ENCODE measurements at places on chromosomes 2 and 18. TPM values are rescaled to one million over a fixed set of nuclear protein-coding genes. Genes with fewer than 3 reads are reported as not detected.

GREB1 gene
- total RNA-seq: 0.69 TPM

PRLH gene
- not detected for total RNA-seq

ICA1L gene
- total RNA-seq: 7.3 TPM

CYRIA gene
- total RNA-seq: 76.1 TPM

NAT8 gene
- not detected for total RNA-seq

DLGAP1 gene
- 0.10 TPM for total RNA-seq

AGFG1 gene
- total RNA-seq: 108 TPM

GPAT2 gene
- total RNA-seq: 4.5 TPM

DNA sequence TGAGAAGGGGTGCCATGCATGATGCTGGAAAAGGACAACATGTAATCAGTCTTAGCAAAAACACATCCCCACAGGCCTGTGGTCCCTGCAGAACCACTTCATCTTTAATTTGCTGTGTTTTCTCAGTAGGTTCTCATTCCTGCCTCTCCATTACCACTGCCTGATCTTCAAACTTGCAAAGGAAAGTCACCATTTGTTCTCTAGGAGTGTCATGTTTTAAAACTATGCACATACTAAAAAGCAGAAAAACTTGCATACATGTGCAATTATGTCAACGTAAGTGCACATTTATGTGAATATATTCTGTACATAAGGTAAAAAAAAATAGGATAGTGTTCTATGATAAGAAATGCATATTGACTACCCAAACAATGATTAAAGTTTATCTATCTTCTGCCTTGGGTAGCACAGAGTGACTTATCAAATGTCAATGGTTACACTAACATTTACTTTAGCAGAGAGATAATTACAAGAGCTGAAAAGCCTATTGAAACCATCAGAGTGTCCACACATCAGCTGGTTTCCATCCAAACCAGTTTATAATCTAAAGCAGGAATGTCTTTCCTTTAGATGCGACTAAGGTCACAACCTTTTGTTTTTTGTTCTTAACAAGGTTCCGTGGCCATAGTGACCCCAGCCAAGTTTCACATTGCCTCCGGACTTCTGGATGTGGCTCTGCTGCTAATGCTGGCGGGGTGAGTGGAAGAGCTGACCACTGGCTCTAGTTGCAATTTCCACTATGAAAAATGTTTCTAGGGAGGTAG lies 58.7 kb upstream of the RMDN2 start:
- no peak for DNase-seq

- DNase-seq: no peak
Observed at GRCh38 chr2:233980955-233981561, 63.9 kb downstream of the TRPM8 start.

- DNase-seq: no peak
Observed at GRCh38 chr18:62450546-62451410, 72.0 kb upstream of the ZCCHC2 start.

GRCh38 chr2:19609266-19609665 lies 250.8 kb upstream of the OSR1 start:
- no peak for DNase-seq

DNA sequence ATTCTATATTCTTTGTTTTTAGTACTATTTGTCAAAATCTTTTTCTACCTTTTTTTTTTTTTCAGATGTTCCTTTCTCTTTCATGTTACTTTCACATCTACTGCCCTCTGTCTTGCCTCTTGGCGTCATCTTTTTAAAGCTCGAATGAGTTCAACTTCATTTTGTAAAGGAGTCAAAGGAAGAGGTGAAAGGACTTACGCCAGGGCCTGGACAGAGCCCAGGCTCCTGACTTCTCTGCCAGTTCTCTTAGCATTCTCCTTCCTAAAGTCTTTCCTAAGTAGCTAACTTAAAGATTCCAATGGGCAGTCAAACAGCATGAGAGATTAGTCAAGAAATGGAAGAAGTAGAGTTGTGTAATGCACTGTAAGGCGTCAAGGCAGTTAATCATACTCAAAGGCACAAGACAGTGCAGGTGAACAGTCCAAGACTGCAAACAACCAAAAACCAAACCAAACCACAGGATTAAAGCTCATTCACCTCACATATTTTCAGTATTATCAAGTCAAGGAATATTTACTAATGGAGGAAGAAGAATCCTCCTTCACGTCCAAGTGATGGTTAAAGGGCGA lies 301.7 kb downstream of the TCF4 start:
- DNase-seq: no peak

DNA sequence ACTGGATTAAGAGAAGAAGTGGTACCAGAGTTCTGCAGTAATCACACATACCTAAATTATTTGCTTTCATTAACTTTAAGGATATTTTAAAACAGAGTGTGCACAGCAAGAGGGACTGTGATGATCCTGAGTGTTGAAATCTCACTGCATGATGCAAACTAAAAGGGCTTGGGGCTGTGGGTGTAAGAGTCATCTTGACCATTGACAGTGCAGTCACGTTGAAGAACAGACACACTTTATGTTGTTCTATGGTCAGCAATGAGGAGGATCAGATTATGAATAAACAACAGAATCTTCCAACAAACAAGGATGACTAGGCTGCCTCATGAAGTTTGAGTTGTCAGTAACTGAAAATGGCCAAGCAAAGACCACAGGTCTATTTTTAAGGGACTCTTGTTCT lies 87.2 kb upstream of the GALNT5 start:
- DNase-seq: no peak

- DNase-seq: no peak
Observed at GRCh38 chr18:11981192-11981542, at the start of gene IMPA2. IMPA2 (plus strand) TSS chr18:11981507; CDS start chr18:11981670, 163 bp downstream.

DNA sequence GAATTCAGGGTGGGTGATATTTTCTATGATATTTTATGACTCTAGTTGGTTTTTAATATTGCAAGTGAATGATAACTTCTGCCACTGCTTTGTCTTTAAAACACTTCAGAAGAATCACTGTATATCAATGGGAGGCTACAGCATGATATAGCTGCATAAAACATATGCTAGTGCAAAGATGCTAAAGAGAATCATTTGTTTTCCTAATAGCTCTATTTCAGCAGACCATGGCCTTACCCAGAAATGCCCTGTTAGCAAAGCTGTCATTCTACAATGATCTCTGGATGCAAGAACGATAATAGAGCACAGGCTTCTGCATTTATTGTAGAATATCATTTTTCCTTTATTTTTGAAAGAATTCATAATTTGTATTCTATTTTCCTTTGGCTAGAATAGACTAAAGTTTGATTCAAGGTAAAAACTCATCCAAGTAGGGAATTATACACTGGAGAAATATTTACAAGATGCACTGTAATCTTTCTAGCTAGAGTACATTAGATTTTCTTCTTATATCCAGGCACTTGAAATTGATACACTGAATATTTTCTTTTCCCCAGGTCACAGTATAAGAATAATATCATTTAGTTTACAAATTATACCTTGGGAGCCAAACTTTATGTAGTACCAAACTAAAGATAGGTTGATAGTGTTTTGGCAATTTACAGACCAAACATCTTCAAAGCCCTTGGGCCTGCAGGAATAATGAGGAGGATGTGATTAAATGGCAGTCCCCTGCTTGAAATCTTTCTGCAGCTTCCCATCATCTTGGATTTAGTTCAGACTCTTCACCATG lies 252.6 kb upstream of the LINC00305 start:
- DNase-seq: no peak

DNA sequence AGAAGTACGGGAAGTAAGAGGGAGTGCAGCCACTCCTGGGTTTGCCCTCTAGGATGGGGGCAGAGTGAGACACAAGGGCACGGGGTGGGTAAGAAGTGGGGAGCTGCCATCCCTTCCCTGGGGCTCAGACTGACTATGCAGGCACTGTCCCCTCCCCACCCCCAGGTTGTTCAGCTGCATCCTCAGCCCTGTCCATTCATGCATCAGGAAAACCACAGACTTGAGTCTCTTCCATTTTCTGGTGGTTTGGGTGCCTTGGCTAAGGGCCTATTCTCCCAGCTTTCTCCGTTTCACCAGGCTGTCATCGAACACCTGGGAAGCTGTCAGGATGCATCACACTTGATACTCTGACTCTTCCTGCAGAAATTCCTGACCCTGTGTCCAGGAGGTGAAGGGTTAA lies 111.9 kb downstream of the TFCP2L1 start:
- no peak for DNase-seq

GRCh38 chr2:200615247-200615646 lies 29.4 kb downstream of the AOX1 start:
- DNase-seq: no peak

GRCh38 chr18:10226971-10227370 lies 227.5 kb upstream of the APCDD1 start:
- no peak for DNase-seq

GRCh38 chr2:240571314-240571973 lies 3.2 kb downstream of the RNPEPL1 start:
- DNase-seq: no peak

DNA sequence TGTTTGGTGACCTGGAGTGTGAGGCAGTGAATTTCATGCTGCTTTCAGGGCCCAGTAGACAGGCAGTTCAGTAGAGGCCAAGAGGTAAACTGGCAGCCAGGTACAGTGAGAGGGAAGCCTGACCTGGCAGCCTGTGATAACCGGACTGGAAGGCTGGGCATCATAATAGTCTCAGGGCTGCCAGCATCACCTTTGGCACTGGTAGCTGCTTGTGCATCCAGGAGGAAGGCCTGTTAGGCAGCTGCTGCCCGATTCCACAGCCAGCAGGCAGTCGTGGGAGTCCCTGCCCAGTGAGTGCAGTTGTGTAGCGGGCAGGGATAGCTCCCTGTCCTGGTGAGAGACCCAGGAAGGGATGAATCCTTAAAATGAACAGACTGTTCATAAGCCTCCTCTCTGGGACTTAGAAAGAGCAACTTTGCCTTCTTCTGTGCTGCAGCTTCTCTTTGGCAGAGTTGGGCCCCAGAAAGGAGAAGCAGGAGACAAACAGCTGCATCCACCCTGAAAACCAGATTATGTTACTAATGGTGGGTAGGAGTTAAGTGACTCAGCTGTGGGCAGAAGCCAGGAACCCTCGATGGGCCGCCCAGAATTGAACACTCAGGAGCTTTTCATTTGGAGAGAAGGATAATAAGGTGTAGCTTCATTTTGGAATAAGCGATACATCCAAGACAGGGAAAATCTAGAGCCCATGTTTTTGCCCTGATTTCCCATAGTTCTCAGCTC lies 8.1 kb upstream of the GPBAR1 start:
- no peak for DNase-seq

- DNase-seq: no peak
Observed at GRCh38 chr2:163441603-163442002, 294.2 kb downstream of the FIGN start.

DNA sequence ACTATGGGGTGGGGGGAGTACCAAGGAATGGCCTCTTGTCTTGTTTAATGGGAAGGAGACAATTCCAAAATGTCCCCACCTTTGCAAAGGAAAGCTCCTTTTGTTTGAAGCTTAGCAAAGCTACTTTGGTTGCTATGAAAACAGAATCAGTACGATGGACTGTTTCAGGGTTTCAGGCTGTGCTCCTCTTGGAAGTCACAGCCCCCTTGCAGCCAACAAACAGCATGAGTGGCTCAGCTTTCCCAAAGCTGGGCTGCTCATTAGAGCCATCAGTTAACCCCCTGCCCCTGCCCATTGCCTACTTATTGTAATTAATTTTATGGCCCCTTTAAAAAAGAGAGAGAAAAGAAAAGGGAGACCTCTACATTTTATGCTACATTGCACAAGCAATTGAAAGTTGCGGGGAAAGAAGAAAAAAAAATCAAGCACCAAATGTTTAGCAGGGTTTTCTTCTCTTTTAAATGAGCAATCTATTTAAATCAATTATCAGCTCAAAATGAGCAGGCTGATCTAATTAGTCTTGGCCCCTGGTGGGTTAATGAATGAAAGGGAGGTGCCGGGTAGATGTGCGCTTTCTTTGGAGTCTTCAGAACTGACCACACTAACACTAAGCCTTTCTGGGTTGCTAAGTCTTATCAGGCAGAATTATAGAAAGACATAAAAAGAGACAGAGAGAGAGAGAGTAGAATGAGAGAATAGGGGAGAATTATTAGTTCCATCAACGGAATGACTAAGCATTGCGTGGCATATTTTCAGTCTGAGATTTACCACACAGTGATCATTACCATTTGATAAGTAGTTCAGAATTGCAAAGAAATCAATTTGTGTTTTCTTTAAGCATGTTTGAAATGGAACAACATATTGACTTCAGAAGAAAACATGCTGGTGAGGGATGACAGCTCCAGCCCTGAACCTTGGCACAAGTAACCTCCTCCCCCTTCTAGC lies 284.9 kb downstream of the INSIG2 start:
- no peak for DNase-seq

Measured in activated B cell treated with CpG ODN at 0.5 μM for 24 hours (primary cell).